ENCODE measurements at places on chromosomes 2 and 18. TPM values are rescaled to one million over a fixed set of nuclear protein-coding genes. Genes with fewer than 3 reads are reported as not detected.

DIPK1C gene
- not detected for total RNA-seq

UPP2 gene
- not detected for total RNA-seq

KCNG3 gene
- total RNA-seq, result not detected

MARCHF7 gene
- total RNA-seq, result 76.2 TPM

AAK1 gene
- 111 TPM for total RNA-seq

CLEC4F gene
- not detected for total RNA-seq

CSRNP3 gene
- not detected for total RNA-seq

PPP3R1 gene
- 78.2 TPM for total RNA-seq

PRSS56 gene
- not detected for total RNA-seq

PTH2R gene
- 0.11 TPM for total RNA-seq

LONRF2 gene
- total RNA-seq, result 0.27 TPM

DPP4 gene
- total RNA-seq, result 138 TPM

IL18RAP gene
- 4.2 TPM for total RNA-seq

LIMS2 gene
- 23.1 TPM for total RNA-seq

NT5C1B gene
- not detected for total RNA-seq

IL1F10 gene
- not detected for total RNA-seq

KLHL29 gene
- 2.2 TPM for total RNA-seq

SMAD7 gene
- 19.0 TPM for total RNA-seq

NAT8 gene
- total RNA-seq, result not detected

FOXI3 gene
- not detected for total RNA-seq

HRH4 gene
- 2.0 TPM for total RNA-seq

BZW1 gene
- total RNA-seq, result 264 TPM

RTP5 gene
- 0.07 TPM for total RNA-seq

EVX2 gene
- not detected for total RNA-seq

ZCCHC2 gene
- total RNA-seq, result 43.4 TPM

CFAP221 gene
- not detected for total RNA-seq

TMEM247 gene
- total RNA-seq, result not detected

PSMA8 gene
- 1.7 TPM for total RNA-seq

GEN1 gene
- total RNA-seq, result 45.4 TPM

MEP1B gene
- total RNA-seq, result 0.11 TPM

CCDC141 gene
- total RNA-seq, result 14.5 TPM

TP53I3 gene
- 2.7 TPM for total RNA-seq

MC4R gene
- total RNA-seq, result not detected

VPS4B gene
- total RNA-seq, result 84.4 TPM

STPG4 gene
- total RNA-seq, result 0.50 TPM

RALB gene
- total RNA-seq, result 70.7 TPM

CEBPZ gene
- total RNA-seq, result 44.3 TPM

IGFBP5 gene
- not detected for total RNA-seq

DCC gene
- not detected for total RNA-seq

DNAH7 gene
- not detected for total RNA-seq

GAD1 gene
- 8.0 TPM for total RNA-seq

MTHFD2 gene
- 173 TPM for total RNA-seq

ZBTB7C gene
- total RNA-seq, result 0.11 TPM

HOXD8 gene
- total RNA-seq, result not detected

CYTIP gene
- 203 TPM for total RNA-seq

ALPP gene
- not detected for total RNA-seq

ASXL3 gene
- not detected for total RNA-seq

METTL8 gene
- 21.0 TPM for total RNA-seq

CKAP2L gene
- total RNA-seq, result 43.2 TPM

DSG4 gene
- total RNA-seq, result not detected

ALK gene
- total RNA-seq, result not detected

FIGN gene
- total RNA-seq, result not detected

UBXN2A gene
- 15.9 TPM for total RNA-seq

STEAP3 gene
- total RNA-seq, result 0.09 TPM

LYPD1 gene
- total RNA-seq, result not detected

ANO7 gene
- total RNA-seq, result 0.32 TPM

C1D gene
- total RNA-seq, result 27.0 TPM

VAMP5 gene
- total RNA-seq, result 65.6 TPM

LAMA3 gene
- total RNA-seq, result 0.11 TPM

Data from T-helper 2 cell treated with Interferon-gamma antibody and Interleukin-4, amounts not matched to agents 100 ng/mL and 5 ng/mL, for 36 hours (primary cell).